ENCODE measurements at places on chromosomes 1 and 21. TPM values are rescaled to one million over a fixed set of nuclear protein-coding genes. Genes with fewer than 3 reads are reported as not detected.

CA6 gene
- not detected for polyA plus RNA-seq

DNA sequence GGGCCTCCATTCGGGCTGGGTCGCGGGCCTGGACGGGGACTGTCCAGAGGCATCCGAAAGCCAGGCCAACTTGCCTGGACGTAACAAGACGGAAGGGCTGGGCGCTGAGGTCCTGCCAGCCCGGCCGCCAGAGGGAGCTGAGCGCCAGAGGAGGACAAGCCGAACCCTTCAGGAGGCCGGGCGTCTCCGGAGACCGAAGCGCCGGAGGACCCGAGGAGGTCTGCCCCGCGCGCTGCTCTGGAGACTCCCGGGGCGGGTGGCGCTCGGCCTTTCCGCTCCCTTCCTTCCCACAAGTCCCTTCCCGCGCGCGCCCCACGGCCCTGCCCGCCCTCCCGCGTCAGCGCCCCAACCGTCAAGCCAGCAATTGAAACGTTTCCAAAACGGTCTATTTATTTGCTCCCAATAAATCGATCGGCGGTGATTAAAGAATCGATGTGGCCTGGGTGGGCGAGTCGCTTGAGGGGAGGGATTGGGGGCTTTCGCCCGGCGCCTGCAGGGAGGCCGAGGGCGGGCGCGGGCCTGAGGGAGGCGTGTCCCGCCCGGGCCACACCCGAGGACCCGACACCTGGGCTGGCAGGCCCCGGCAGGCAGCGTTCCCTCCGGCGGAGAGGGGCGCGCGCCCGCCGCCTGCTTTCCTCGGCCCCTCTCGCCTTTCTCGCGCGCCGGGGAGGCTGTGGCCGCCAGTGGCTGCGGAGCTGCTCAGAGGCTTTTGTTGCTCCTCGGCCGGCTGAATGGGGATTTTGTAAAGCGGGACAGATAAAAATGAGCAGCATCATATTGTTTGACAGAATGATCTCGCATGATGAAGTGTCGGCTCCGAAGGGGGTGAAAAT, 5.2 kb upstream of the FOXD3 start:
- DNase-seq = peak; percentile 64

DNA sequence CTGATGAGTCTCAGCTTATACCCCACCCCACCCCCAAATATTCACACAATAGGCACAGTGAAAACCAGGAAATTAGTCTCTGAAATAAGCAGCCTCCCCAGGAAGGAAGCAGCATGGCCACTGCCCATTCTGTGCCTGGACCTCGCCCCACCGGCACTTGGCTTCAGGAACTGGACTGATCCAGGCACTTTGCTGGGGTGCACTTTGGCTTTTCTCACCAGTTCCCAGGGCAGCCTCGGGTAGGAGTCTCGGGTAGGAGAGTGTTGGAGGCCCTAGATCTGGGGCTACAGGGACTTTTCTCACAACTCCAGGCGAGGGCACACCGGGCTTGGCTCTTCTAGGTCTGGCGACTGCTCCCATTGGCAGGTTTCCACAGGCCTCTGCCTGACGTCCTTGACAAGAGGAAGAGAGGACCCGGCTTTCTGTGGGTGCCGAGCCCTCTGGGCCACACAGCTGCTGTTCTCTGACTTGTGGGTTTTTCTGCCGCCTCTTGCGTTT, 18.7 kb downstream of the ADARB1 start:
- no peak for DNase-seq

- DNase-seq = peak; percentile 50
Measured at GRCh38 chr1:244050835-244051444, at the start of gene ZBTB18. TSS of gene ZBTB18 (plus strand) at chr1:244051283. CDS start at chr1:244051432, 149 bp downstream.

DNA sequence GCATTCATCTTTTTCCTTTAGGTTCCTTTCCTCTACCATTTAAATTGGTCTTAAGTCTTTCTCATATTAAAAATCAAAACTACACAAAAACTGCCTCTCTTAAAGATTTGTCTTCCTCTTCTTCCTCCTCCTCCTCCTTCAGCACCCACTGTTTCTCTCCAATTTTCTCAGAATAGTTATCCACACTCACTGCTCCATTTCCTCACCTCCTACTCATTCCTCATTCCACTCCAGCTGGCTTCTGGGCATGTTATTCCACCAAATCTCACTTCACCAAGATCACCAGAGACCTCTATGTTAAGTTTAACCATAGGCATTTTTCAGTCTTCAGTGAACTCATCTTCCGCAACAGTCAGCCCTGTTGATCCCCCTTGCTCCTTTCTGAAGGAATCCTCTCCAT, 173.7 kb downstream of the SLC35F3 start:
- no peak for DNase-seq
